Adrenal gland (tissue), 19 donors: ENCODE measurements at places on chromosomes 2 and 18. TPM values are rescaled to one million over a fixed set of nuclear protein-coding genes. Genes with fewer than 3 reads are reported as not detected.

DNA sequence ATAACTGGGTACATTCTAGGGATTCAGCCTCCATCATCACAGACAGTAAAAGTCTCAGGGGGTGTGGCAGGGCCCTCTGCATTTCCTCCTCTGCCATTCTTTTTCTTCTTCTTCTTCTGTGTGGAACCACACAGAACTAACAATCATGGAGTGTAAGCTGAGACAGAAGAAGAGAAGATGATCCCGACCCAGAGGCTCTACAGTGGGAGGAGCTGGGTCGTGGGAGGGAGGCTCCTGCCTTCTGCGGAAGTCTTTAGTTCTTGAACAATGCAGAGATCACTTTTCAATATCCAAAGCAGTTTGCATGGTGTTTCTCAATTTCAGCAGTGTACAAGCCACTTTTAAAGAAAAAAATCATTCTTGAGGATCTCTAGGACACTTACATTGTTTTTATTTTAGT is 80.9 kb downstream of the KCNS3 start:
- no peaks in the 10 kb centered on the region for H3K4me1 ChIP-seq
- no peak for DNase-seq
- no peaks in the 10 kb centered on the region for H3K27me3 ChIP-seq
- no peak overlapping the region for H3K27ac ChIP-seq
- H3K4me3 ChIP-seq: no peak overlapping the region

- H3K36me3 ChIP-seq: no peaks in the 10 kb centered on the region
- no peak overlapping the region for H3K27ac ChIP-seq
- no peak overlapping the region for H3K4me3 ChIP-seq
- H3K27me3 ChIP-seq: no peaks in the 10 kb centered on the region
- no peak for DNase-seq
These were observed 3.0 kb downstream of the ARMC9 start for GRCh38 chr2:231201475-231201814.

DNA sequence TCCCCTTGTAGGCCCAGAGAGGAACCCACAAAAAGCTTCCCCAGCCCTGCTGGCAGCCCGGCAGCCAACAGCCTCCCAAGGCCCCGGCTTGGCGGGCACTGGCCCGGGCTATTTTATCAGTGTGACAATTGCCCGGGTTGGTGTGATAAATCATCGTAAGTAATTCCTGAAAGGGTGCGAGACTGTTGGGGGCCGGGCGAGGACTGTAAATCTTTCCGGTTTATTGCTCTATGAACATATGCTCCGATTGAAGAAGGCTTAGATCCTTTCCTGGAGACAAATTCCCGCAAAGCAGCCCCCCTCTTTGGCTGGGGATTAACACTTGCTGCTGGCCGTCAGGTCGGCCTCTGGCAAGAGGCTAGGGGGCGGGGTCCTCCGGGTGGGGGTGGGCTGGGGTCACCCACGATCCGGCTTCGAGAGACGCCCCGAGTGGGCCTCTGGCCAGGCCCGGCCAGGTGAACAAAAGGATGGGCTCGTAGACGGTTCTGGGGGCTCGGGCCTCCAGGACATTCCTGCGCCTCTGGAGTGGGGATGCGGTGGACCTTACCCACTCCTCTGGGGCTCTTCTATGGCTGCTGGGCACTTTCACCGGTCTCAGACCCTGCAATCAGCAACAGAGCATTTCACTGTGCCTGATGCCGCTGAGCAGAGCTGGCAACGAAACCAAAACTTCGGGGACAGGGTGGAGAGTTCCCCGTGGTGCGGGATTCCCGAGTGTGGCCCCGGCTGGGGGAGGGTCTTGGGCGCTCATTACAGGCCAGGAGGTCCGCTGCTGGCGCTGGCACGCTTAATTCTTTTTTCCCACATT is 2.0 kb downstream of the HOXD3 start:
- no peaks in the 10 kb centered on the region for H3K4me1 ChIP-seq
- H3K36me3 ChIP-seq: peaks cover 16% of the 10 kb centered on the region
- no peak for DNase-seq
- H3K27me3 ChIP-seq: no peaks in the 10 kb centered on the region
- H3K27ac ChIP-seq: no peak overlapping the region
- no peak overlapping the region for H3K4me3 ChIP-seq

Gene NGEF
- total RNA-seq: 41.2 TPM

Gene SNTG2
- total RNA-seq: 4.3 TPM

DNA sequence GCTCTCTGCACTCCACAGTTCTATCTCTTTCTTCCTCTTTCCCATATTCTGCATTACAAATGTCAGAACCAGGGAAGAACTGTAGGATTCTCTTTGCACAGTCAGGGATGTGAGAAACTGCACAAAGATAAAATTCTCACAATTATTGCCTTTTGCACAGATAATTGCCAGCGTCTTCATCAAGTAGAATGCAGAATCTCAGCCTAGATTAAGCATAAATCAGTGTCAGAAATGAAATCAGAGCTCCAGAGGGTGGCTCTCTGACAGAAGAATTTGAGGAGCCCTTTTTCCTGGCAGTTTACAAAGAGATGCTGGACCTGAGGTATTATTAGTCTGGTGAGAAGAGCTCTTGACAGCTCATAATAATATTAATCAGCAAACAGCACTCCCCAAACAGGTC is 173.1 kb downstream of the PTH2R start:
- no peak overlapping the region for H3K4me3 ChIP-seq
- no peak overlapping the region for H3K27ac ChIP-seq
- no peaks in the 10 kb centered on the region for H3K4me1 ChIP-seq
- no peaks in the 10 kb centered on the region for H3K27me3 ChIP-seq

- H3K27me3 ChIP-seq: no peaks in the 10 kb centered on the region
- no peaks in the 10 kb centered on the region for H3K36me3 ChIP-seq
- H3K4me1 ChIP-seq: no peaks in the 10 kb centered on the region
- no peak overlapping the region for H3K27ac ChIP-seq
- DNase-seq: no peak
- H3K4me3 ChIP-seq: no peak overlapping the region
These were observed 17.5 kb upstream of the BIN1 start for GRCh38 chr2:127124426-127124825.

- DNase-seq: peak; percentile 65
- H3K27me3 ChIP-seq: no peaks in the 10 kb centered on the region
- peaks cover 28% of the 10 kb centered on the region for H3K4me1 ChIP-seq
These were observed 49.8 kb downstream of the SLC14A2 start for GRCh38 chr18:45664824-45665763.

- no peaks in the 10 kb centered on the region for H3K27me3 ChIP-seq
- no peak overlapping the region for H3K27ac ChIP-seq
- no peak overlapping the region for H3K4me3 ChIP-seq
- no peaks in the 10 kb centered on the region for H3K36me3 ChIP-seq
- no peak for DNase-seq
These were observed 14.7 kb upstream of the OTOS start for GRCh38 chr2:240155048-240155744.

Gene HOXD13
- not detected for total RNA-seq

GRCh38 chr18:63297687-63298399 is 21.7 kb downstream of the BCL2 start:
- no peaks in the 10 kb centered on the region for H3K4me1 ChIP-seq
- no peaks in the 10 kb centered on the region for H3K36me3 ChIP-seq
- H3K27me3 ChIP-seq: no peaks in the 10 kb centered on the region
- no peak overlapping the region for H3K4me3 ChIP-seq
- no peak overlapping the region for H3K27ac ChIP-seq
- no peak for DNase-seq

DNA sequence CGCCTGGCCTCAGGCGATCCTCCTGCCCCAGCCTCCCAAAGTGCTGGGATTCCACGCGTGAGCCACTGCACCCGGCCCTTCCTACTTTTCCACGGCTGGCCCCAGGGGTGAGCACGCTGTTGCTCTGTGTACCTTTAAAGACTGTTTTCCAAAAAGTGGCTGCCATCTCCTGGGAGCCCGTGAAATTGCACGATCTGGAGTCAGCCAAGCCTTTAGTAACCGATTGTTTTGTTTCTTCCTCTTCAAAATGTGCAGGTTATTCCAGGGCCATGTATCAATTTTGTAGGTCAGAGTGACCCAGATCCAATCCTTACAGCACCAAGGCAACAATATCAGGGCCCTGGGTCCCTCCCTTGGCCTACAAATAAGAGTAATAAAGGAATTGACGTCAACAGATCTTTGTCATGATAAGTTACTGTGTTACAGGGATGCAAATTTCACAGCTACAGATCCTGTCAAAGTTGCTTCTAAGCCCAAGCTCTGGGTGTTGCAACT is 135.6 kb upstream of the ZNF236 start:
- peak; percentile 78 for DNase-seq
- H3K4me1 ChIP-seq: peaks cover 14% of the 10 kb centered on the region
- H3K36me3 ChIP-seq: no peaks in the 10 kb centered on the region
- H3K27ac ChIP-seq: peak overlapping the region; percentile 73
- no peak overlapping the region for H3K4me3 ChIP-seq
- no peaks in the 10 kb centered on the region for H3K27me3 ChIP-seq

DNA sequence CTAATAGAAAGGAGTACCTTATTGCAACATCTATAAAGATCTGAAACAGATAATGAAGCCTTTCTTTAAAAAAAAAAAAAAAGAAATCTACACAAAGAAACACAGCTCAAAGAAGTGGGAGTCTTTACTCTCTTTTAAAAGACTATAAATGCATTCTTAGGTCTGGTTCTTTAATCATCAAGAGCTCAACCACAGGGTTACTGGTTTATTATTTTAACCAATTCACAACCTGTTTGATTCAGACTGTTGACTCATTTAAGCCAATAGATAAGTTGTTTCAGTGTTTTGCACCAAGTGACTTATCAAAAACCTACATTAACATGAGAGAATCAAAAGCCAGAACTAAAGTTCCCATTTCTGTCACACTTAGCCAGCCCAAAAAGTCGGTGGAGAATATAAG is 93.1 kb downstream of the TCF4 start:
- no peaks in the 10 kb centered on the region for H3K36me3 ChIP-seq
- H3K27ac ChIP-seq: no peak overlapping the region
- H3K4me1 ChIP-seq: no peaks in the 10 kb centered on the region
- H3K4me3 ChIP-seq: no peak overlapping the region
